ENCODE measurements at places on chromosomes 6 and 20. TPM values are rescaled to one million over a fixed set of nuclear protein-coding genes. Genes with fewer than 3 reads are reported as not detected.

Gene RSPH4A
- total RNA-seq = 0.63 TPM

Gene SALL4
- 0.68 TPM for total RNA-seq

Gene POPDC3
- total RNA-seq = not detected

Gene PLA2G7
- 34.0 TPM for total RNA-seq

Gene CCN5
- total RNA-seq = 1.5 TPM

Gene SRPK1
- 108 TPM for total RNA-seq

Gene GPX5
- total RNA-seq = not detected

Gene SIRPB2
- 42.1 TPM for total RNA-seq

Gene OR14J1
- total RNA-seq = not detected

Gene RIPPLY2
- total RNA-seq = not detected

Gene CENPW
- total RNA-seq = not detected

Gene BTN1A1
- 0.27 TPM for total RNA-seq

Gene HLA-DRB1
- total RNA-seq = 604 TPM

Gene VGLL2
- total RNA-seq = not detected

Gene ASIP
- total RNA-seq = not detected

Gene SPATA25
- total RNA-seq = 4.0 TPM

Gene PI3
- 12.4 TPM for total RNA-seq

Gene GPR63
- total RNA-seq = 0.49 TPM

Gene OR2B6
- not detected for total RNA-seq

Gene SLC17A3
- not detected for total RNA-seq

Gene MLN
- total RNA-seq = not detected

Gene MROH8
- total RNA-seq = 1.3 TPM

Gene OVOL2
- not detected for total RNA-seq

Gene SSTR4
- total RNA-seq = not detected

Gene SMOC2
- 1.3 TPM for total RNA-seq

Gene DEFB132
- not detected for total RNA-seq

Gene SNAP25
- total RNA-seq = not detected

Gene SLC17A4
- total RNA-seq = not detected

Gene TMEM217
- not detected for total RNA-seq

Gene SLC35D3
- not detected for total RNA-seq

Gene HLA-DRB5
- 121 TPM for total RNA-seq

Gene JPH2
- total RNA-seq = 4.4 TPM

Gene ANKS1A
- 68.9 TPM for total RNA-seq

Gene RGS19
- 126 TPM for total RNA-seq

Gene TRIM31
- total RNA-seq = not detected

Gene STX7
- total RNA-seq = 109 TPM

Gene TREML1
- total RNA-seq = 11.4 TPM

Gene CTAGE9
- not detected for total RNA-seq

Gene RUNX2
- total RNA-seq = 6.7 TPM

Data from spleen (tissue), 13 donors.